ENCODE measurements at places on chromosomes 2 and 18. TPM values are rescaled to one million over a fixed set of nuclear protein-coding genes. Genes with fewer than 3 reads are reported as not detected.

SETBP1 gene
- polyA plus RNA-seq, result 6.7 TPM

TUBB8B gene
- polyA plus RNA-seq, result not detected

DLGAP1 gene
- 0.69 TPM for polyA plus RNA-seq

LONRF2 gene
- 3.2 TPM for polyA plus RNA-seq

EVA1A gene
- polyA plus RNA-seq, result 10.0 TPM

GRCh38 chr2:240419723-240420122 lies 15.7 kb upstream of the GPC1 start:
- no peak for DNase-seq

DNA sequence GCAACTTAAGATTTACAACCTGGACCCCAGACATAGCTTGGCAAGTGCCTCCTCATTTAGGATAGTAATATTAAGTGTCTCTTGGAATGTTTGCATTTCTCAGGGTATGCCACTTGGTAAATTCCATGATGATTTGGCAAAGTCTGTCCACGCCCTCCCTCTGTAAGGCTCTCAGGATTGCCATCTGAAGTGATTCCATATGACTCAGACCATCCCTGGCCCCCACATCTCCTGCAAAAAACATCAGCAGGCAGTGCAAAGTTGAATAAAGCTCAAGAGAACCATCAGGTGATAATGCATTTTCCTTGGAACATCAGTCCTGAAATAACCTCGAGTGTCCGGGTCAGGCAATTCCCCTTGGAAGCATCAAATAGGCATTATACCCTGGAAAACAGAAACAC lies 27.1 kb upstream of the PIEZO2 start:
- DNase-seq, result no peak

DNA sequence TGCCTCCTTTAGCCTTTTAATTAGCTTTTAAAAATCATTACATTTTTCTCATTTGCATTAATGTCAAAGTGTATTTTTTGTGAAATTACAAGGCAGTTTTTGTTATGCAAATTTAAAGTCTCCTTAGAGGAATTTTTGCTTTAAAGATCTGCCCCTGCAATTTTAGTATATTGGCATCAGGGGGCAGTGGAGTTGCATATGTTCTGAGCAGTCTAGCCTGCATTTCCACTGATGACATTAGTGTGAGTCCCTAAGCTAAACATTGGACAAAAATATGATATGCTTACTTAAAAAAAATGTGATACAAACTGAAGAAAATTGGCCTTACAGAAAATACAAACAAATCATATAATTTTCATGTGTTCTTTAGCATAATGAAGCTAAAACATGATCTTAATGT lies 426.5 kb downstream of the SLC4A3 start:
- DNase-seq, result no peak

GRCh38 chr18:79687806-79688205 lies 8.2 kb downstream of the CTDP1 start:
- DNase-seq, result no peak

DNA sequence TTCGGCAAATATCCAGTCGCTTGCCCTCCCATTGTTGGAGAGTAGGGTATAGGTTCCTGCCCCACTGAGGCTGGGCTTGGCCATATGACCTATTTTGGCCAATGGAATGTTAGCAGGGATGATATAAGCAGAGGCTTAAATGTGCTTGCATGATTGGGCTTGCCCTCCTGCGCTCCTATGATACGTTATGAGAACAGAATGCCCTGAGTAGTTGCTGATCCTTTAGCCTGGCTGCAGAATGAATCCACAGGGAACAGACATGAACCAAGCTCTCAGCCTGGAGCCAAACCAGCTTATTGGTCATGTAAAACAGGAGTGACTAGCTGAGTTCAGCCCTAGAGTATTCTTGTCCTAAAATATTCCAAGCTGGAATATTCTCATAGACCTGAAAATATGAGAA lies 34.8 kb upstream of the IMP4 start:
- DNase-seq, result no peak

DNA sequence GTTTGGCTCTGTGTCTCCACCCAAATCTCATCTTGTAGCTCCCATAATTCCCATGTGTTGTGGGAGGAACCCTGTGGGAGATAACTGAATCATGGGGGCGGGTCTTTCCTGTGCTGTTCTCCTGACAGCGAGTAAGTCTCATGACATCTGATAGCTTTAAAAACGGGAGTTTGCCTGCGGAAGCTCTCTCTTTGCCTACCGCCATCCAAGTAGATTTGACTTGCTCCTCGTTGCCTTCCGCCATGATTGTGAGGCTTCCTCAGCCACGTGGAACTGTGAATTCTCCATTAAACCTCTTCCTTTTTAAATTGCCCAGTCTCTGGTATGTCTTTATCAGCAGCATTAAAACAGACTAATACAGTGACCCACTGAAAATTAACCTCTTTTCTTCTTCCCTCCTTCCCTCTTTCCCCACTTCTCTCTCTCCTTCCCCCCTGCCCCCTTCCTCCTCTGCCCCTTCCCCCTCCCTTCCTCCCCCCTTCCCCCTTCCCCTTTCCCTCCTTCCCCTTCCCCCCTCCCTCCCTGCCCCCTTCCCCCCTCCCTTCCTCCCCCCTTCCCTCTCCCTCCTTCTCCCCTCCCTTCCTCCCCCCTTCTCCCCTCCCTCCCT lies 818.8 kb downstream of the SLC4A3 start:
- DNase-seq, result no peak

DNA sequence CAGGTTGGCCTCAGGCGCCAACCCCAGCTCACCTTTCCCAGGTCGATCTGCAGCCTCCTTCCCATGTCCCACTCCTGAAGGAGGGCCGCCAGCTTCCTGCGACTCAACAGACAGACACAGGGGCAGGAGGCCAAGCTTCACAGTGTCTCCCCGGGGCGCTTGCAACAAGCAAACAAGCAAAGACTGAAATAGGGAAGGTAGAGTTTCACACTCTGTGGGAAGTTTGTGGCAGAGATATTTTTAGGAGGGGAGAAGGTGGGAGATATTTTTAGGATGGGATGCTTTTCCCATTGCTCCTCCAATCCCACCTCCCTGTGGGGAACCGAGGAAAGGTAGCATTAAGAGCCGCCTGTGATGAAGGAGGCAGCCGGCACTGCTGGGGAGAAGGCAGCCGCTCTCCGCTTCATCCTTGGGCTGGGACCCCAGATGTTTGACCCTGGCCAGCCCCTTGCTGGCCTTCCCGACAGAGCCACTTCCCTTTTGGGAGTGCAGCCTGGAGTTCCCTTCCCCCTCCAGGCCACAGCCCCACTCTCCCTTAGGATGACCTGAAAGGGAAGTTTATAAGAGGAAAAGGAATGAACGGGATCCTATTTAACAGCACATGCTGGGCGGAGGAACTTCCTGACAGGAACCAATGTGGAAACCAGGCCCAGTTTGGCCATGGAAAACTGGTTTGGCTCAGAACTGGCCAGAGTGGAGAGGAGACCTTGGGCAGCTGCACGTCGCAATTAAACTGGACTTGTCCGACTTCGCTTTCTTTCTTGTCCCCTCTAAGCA lies 142.2 kb upstream of the SMAD2 start:
- no peak for DNase-seq

Measured in large intestine (tissue), 12 donors.